ENCODE measurements at places on chromosomes 5 and 9. TPM values are rescaled to one million over a fixed set of nuclear protein-coding genes. Genes with fewer than 3 reads are reported as not detected.

- H3K36me3 ChIP-seq, result no peaks in the 10 kb centered on the region
- no peak for DNase-seq
- no peak overlapping the region for H3K4me3 ChIP-seq
- H3K27me3 ChIP-seq, result no peaks in the 10 kb centered on the region
- H3K4me1 ChIP-seq, result no peaks in the 10 kb centered on the region
Measured at GRCh38 chr5:44048276-44048984, 340.8 kb downstream of the FGF10 start.

The DOLPP1 gene
- 32.4 TPM for polyA plus RNA-seq

DNA sequence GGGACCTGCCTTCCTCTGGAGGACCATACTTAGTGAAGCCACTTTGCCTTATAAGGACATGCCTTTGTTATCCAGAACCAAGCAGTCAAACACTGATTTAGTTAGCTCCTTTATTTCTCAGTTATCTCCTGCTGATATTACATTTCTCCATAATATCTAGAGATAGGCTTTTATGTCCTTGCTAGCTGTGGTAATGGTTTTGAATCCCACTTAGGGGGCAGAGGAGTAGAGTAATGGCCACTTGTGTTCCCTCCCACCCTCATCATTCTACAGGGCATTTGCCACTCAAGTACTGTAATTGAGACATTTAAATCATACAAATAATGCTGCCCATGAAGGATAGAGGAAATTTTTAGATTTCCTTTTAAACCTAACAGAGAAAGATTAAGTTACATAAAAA, 80.9 kb downstream of the DOCK8 start:
- H3K36me3 ChIP-seq, result no peaks in the 10 kb centered on the region
- DNase-seq, result no peak
- H3K4me3 ChIP-seq, result no peak overlapping the region
- H3K27ac ChIP-seq, result no peak overlapping the region
- H3K4me1 ChIP-seq, result no peaks in the 10 kb centered on the region

GRCh38 chr5:147558826-147559225, 49.0 kb upstream of the DPYSL3 start:
- DNase-seq, result peak; percentile 86
- no peaks in the 10 kb centered on the region for H3K27me3 ChIP-seq
- H3K27ac ChIP-seq, result no peak overlapping the region
- H3K4me3 ChIP-seq, result no peak overlapping the region
- H3K36me3 ChIP-seq, result no peaks in the 10 kb centered on the region

- H3K4me3 ChIP-seq, result no peak overlapping the region
- H3K36me3 ChIP-seq, result no peaks in the 10 kb centered on the region
- no peaks in the 10 kb centered on the region for H3K27me3 ChIP-seq
Measured at GRCh38 chr9:72338631-72339030, 26.4 kb downstream of the ZFAND5 start.

- no peaks in the 10 kb centered on the region for H3K36me3 ChIP-seq
- H3K27me3 ChIP-seq, result no peaks in the 10 kb centered on the region
- no peak overlapping the region for H3K27ac ChIP-seq
Measured at GRCh38 chr9:26326563-26326962, 566.0 kb downstream of the CAAP1 start.

Data from endothelial cell of umbilical vein (primary cell).